Stimulated activated CD8-positive, alpha-beta memory T cell treated with anti-CD3 and anti-CD28 coated beads, Interleukin-4, amount 100 ng/mL, for 24 hours (primary cell): ENCODE measurements at places on chromosomes 12 and 14.

DNA sequence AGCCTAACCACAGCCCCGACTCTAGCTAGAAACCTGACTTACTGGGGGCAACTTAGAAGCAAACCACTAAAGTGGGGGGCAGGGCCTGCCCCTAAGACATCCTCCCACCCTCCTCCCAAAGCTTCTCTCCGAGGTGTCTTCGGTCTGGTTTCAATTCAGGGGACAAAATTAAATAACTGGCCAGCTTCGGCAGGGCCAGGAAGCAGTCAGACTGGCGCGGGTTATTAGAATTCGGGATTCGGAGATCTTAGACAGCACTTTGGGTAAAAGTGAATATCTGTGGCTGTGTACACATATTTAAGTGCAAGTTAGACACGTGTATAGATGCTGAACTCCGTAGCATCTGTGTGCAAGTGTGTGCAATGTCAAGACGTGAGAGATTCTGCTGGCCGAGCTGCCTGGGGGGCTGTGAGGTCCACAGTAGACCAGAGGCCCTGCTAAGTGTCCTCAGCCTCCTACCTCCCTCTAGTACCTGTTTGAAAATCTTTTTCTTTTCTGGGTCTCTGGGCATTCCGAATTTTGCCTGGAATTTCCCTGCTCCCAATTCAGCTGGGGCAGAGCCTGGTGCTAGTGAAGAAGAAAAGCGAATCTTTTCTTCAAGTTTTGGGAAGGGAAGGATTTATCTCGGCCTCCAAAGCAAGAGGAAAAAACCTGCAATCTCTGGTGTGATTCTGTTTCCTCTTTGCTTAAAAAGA, 4.0 kb upstream of the HOXC10 start:
- no peak for DNase-seq

DNA sequence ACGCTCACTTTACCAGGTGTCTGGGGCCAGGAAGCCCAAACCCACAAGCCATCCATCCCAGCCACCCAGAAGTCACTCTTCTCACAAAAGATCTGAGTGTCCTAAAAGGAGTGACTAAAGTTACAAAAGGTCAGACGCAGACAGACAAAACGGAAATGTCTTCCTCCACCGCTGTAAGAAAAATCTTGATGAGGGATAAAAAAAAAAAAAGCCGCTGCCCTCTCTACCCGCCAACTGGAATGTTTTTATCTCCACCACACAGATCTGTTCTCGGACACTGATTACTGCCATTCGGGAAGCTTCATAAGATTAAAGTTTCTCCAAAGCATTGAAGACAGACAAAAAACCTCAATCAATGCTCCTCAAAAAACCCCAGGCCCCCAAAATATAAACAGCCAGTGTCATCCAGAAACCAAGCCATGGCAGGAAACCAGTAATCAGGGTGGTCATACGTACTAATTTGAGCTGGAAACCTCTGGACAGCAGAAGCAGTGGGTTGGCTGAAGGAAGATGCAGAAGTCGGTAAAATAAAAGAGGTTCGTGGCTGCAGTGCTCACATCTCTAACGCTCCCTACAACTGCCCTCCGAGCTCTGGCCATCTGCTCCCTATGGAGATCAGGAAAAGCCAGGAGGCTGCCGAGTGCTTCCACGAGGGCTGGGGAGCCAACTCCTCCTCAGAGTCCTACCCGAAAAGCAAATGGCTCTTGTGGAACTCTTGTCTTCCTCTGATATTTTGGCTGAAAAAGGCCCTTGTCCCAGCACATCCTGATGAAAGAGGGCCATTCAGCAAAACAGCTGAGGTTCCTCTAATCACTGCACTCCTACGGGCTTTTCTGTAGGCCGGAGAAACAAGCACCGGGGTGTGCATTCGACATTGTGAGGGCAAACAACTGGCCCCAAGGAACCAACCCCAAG, 30.3 kb downstream of the SSH1 start:
- no peak for DNase-seq

- DNase-seq: no peak
These were observed 8.5 kb upstream of the BICD1 start for GRCh38 chr12:32098112-32098511.

GRCh38 chr12:80118565-80119324, 19.4 kb downstream of the OTOGL start:
- no peak for DNase-seq

GRCh38 chr14:74357585-74357984, 9.3 kb downstream of the VRTN start:
- no peak for DNase-seq

DNA sequence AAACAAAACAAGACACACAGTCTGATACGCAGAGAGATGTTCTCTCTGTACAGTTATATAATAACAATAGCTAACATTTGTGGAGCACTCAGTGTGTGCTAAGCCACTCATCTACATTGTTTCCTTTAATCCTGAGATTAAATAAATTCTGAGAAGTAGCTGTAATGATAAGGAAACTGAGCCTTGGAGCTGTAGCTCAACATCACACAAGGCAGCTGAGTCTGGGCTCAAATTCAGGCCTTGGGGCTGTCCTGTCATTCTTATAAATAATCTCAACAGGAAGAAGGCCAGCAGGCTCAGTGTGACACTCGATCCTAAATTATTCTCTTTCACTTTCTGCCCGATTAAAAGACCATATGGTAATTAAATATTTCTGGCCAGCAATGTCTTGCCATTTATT, 24.5 kb downstream of the CDKN1B start:
- DNase-seq: no peak

DNA sequence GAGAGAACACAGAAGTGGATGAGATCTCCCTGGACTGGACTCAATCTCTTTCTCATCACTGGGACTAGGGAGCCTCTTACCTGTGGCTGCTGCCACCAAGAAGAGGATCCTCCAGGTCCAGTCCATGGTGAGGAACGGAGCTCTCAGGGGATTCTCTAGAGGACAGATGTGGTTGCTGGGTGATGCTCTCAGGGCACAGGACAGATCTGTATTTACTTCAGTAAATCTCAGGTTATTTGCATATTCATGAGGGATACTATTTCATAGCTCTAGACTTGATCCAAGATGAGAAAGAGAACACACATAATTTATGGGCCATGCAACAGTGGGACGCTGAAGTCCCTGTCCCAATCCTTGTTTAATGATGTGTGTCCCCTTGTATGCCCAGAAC, 460.5 kb downstream of the TMEM121 start:
- DNase-seq: no peak

DNA sequence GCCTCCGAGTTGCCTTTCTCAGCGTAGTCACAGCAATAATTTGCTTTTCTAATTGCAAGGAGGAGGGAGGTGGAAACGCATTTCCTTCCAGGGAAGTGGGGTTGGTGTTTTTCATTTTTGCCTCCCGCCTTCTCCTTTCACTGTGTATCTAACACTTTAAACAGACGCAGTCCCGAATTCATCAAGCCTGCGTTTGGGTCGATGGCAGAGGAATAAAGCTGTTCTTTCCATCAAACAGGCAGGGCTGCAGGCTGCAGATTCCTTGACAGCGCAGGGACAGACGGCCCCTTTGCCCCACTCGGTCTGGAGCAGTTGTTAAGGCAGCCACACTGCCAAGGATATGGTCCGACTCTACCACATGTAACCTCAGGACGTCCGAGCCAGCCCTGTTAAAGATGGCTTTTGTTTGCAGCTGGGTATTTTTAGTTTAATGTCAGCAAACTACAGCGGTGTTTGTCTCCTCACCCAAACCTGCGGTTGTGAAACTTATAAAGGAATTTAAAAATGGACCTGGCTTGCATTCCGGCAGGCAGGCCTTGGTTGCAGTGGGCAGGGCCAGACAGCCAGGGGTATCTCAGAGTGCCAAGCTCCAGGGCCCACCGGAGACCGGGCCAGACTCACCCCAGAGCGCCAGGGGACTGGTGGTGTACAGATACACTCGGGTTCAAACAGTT, 2.1 kb downstream of the CHST11 start:
- no peak for DNase-seq

DNA sequence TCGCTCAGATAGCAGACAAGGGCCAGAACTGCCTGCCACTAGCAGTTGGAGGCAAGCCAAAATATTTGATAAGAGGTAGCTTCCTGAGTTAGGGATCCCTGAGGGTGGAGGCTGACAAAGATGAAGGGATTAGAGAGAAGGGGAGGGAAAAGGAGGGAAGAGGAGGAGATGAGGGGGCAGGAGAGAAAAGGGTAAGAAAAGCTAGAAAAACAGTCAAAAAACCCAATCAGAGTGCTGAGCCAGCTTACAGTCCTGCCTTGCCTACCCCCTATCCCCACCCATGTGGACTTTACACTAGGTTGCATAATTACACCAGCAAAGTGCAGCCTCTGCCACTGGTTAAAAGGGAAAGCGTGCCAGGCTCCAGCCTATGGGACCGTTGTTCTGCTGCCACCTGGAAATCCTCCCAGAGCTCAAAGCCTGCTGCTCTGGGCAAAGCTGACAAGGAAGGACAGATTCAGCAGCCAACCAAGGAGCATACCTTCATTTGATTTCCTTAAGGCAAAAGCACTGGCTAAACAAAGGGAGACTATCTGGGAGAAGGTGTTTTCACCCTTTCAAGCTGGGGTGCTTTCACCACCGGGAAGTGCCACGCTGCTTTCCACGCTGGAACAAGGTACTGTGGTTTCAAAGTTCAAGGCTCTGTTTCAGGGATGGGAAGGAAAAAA, 3.8 kb upstream of the NUMB start:
- no peak for DNase-seq

DNA sequence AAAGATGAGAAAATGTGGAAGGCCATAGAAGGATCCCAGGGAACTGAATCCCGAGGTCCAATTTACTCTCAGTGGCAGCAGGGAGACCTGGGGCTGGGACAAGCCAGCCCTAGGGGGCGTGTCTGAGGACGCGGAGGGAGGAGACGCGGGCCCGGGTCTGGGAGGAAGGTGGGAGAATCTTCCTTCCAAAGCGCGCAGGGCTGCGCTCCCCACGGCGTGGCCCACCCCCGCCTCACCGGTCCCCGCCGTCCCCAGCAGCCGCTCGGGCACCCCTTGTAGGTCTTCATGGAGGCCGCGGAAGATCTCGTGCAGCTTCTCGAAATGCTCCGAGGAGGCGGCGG, 323 bp downstream of the VTI1B start:
- peak; percentile 31 for DNase-seq

GRCh38 chr12:12592930-12593329, 18.7 kb upstream of the CREBL2 start:
- no peak for DNase-seq

GRCh38 chr14:98375566-98375965, 896.4 kb downstream of the BCL11B start:
- DNase-seq: no peak

DNA sequence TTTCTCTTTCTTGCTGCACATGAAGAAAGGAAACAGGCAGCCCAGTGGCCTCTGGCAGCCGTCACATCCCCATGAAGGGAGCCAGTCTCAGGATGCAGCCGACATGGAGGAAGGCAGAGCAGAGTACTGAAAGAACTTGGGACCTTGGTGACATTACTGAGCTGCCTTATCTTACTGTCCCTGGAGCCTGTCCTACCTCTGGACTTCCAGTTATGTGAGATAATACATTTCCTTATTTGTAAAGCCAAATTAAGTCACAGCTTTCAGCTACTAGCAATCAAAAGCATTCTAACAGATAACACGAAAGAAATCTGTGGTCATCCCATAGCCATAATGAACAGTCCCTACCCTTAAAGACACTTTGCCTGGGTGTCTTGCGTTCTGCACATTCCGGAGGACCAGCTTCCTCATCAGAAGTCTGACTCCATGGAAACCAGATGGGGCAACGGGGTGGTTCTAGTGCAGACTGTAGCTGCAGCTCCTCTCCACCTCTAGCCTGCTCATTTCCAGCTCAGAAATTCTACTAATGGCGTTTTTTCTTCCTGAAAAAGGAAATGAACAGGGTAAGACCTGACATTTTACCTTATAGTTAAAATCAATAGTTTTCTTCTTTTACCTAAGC, 7.8 kb upstream of the EGLN3 start:
- DNase-seq: no peak

DNA sequence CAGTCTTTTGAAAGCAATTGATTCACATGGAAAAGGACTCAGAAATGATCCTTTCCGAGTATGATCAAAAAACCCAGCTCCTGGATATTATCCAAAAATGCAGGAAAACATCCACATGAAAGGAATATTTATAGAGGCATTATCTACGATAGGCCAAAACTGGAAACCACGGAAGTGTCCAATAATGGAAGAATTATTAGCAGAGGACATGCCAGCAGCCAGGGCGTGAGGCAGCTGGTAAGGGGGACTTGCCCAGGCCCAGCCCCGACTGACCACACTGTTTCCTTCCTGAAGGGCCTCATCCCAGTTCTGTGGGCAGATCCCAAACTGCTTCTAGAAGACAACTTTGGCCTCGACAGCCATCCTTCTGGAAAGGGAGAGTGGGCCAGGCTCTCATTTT, 20.5 kb downstream of the ACTN1 start:
- no peak for DNase-seq

DNA sequence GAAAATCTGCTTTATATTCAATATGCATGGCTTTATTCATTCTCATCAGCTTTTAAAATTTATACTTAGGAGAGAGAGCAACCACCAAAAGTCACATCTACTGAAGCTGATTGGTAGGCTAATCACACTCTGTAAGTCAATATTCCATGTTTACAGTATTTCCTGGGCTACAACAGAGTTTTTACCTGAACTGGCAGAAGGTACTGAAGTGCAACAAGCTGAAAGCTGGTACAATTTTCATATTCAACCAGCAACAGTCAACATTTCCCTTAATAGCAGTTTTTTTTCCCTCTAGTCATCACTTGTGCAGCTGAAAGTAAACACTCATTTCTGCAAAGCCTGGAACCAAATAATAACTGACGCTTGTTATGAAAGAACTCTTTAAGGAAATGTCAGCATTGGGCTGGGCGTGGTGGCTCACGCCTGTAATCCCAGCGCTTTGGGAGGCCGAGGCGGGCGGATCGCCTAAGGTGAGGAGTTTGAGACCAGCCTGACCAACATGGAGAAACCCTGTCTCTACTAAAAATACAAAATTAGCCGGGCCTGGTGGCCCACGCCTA, 12.9 kb downstream of the BRAP start:
- DNase-seq: no peak
